ENCODE measurements at places on chromosomes 2 and 18. TPM values are rescaled to one million over a fixed set of nuclear protein-coding genes. Genes with fewer than 3 reads are reported as not detected.

GRCh38 chr2:24517247-24517646 lies 26.2 kb downstream of the NCOA1 start:
- no peak for DNase-seq
- no peak overlapping the region for H3K4me3 ChIP-seq
- H3K4me1 ChIP-seq: peaks cover 4% of the 10 kb centered on the region
- no peaks in the 10 kb centered on the region for H3K36me3 ChIP-seq
- no peaks in the 10 kb centered on the region for H3K27me3 ChIP-seq

GRCh38 chr2:16665748-16666448 lies at the start of gene CYRIA:
Gene CYRIA (minus strand): TSS chr2:16665834. CDS start chr2:16588119, 77,715 bp downstream.
- H3K27ac ChIP-seq: no peak within 1 kb of the TSS
- H3K4me1 ChIP-seq: peaks cover 4% of the 10 kb centered on the region
- peak within 1 kb of the TSS; percentile 49 for H3K4me3 ChIP-seq
- peaks cover 11% of the 10 kb centered on the region for H3K27me3 ChIP-seq
- peak; percentile 35 for DNase-seq

Gene TUBA4B
- not detected for total RNA-seq

GRCh38 chr2:234178330-234179030 lies 128.0 kb downstream of the SPP2 start:
- H3K27ac ChIP-seq: no peak overlapping the region
- H3K36me3 ChIP-seq: no peaks in the 10 kb centered on the region
- H3K27me3 ChIP-seq: no peaks in the 10 kb centered on the region
- H3K4me3 ChIP-seq: no peak overlapping the region

GRCh38 chr2:145597809-145598208 lies 1077.9 kb upstream of the ZEB2 start:
- H3K27me3 ChIP-seq: no peaks in the 10 kb centered on the region
- H3K4me3 ChIP-seq: no peak overlapping the region
- no peak for DNase-seq
- H3K4me1 ChIP-seq: no peaks in the 10 kb centered on the region
- H3K36me3 ChIP-seq: no peaks in the 10 kb centered on the region
- no peak overlapping the region for H3K27ac ChIP-seq

DNA sequence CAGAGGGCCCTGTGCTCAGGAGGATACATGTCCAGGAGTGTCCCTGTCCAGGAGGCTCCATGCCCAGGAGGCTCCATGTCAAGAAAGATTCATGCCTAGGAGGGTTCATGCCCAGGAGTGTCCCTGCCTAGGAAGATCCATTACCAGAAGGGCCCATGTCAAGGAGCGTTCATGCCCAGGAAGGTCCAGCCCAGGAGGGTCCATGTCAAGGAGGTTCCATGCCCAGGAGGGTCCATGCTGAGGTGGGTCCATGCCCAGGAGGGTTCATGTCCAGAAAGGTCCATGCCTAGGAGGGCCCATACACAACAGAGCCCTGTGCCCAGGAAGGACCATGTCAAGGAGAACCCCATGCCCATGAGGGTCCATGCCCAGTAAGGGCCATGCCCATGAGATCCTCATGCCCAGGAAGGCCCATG lies 7.0 kb downstream of the GPR35 start:
- DNase-seq: no peak
- no peak overlapping the region for H3K4me3 ChIP-seq
- no peak overlapping the region for H3K27ac ChIP-seq
- H3K36me3 ChIP-seq: no peaks in the 10 kb centered on the region
- H3K27me3 ChIP-seq: no peaks in the 10 kb centered on the region

GRCh38 chr2:46798998-46799698 lies 116.5 kb downstream of the MCFD2 start:
- no peak for DNase-seq
- no peak overlapping the region for H3K27ac ChIP-seq
- no peaks in the 10 kb centered on the region for H3K36me3 ChIP-seq
- no peaks in the 10 kb centered on the region for H3K27me3 ChIP-seq
- no peaks in the 10 kb centered on the region for H3K4me1 ChIP-seq

GRCh38 chr2:173300458-173300857 lies 54.2 kb upstream of the CDCA7 start:
- no peak overlapping the region for H3K4me3 ChIP-seq
- no peaks in the 10 kb centered on the region for H3K4me1 ChIP-seq
- DNase-seq: no peak
- no peaks in the 10 kb centered on the region for H3K36me3 ChIP-seq
- no peak overlapping the region for H3K27ac ChIP-seq

DNA sequence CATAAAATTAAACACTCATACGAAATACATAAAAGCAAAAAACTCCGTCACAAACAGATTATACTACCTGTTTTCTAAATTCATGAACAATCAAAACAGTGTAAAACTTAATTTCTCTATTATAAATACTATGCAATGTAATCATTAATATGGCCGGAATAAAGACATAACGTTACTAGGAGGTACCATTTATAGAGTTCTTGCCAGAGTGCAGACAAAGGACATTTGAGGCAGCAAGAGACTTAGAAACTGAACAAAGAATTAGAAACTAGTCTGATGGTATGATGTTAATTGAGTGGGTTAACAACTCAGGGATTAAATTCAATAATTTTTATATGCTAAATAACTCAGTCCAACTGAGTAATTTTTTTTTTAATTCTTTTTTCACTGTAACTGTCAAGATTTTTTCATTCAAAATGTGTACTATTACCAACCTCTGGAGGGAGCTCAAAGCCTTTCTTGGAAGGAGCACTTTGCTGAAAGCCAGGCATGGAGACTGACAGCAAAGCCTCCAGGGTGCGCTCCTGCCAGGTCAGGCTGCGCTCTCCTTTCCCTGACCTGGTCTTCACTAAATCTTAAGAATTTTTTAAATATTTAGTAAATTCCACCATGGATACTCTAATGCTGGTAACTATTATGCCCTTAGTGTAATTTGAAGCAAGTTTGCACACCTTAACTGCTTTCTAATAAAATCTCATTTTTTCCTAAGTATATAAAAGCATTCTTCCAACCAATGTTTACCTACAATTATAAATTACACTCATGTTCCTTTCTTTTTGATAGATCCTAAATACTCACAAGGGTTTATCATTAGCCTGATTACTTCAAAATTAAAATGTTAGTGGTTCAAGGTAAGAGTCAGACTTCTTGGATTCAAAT lies 34.1 kb downstream of the WDR35 start:
- no peak overlapping the region for H3K4me3 ChIP-seq
- H3K36me3 ChIP-seq: no peaks in the 10 kb centered on the region
- no peak overlapping the region for H3K27ac ChIP-seq
- no peaks in the 10 kb centered on the region for H3K27me3 ChIP-seq
- no peaks in the 10 kb centered on the region for H3K4me1 ChIP-seq
- peak; percentile 43 for DNase-seq

Gene CCDC148
- not detected for total RNA-seq

Gene PDE1A
- total RNA-seq: not detected

GRCh38 chr2:155913356-155913755 lies 419.2 kb downstream of the NR4A2 start:
- H3K4me3 ChIP-seq: no peak overlapping the region
- no peaks in the 10 kb centered on the region for H3K27me3 ChIP-seq
- no peak overlapping the region for H3K27ac ChIP-seq
- no peaks in the 10 kb centered on the region for H3K4me1 ChIP-seq
- no peak for DNase-seq

Gene LAMA3
- total RNA-seq: not detected

DNA sequence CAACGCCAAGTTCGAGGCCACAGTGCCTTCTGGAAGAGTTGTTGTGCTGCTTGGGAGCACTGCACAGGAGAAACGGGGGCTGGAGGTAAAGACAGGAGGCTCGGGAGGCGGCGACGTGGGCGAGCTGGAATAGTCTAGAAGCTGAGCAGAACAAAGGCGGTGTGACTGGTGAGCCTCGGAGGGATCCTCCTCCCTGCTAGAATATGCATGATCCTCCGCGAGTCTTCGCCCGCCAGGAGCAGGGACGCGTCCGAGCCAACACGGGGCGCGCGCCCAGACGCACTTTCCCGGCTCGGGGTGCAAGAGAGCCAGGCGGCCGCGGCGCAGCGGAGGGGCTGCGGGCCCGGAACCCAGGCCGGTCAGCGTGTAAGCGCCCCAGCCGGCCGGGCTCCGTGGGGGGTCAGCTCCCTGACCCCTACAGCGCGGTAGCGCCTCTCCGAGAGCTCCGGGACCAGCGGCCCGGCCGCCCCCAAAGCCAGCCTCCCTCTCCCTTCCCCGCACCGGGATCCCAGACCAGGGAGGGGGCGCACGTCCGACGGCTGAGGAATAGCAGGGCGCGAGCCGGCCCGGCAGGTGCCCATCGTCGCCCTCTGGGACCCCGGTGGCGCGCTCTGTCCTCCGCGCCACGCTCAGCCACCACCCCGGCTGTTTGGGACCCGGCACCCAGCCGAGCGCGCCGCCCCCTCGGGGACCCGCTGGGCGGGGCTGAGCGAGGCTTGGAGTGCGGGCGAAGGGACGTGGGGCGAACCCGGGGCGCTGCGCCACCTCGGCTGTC lies 62.5 kb downstream of the GNAL start:
- H3K4me1 ChIP-seq: no peaks in the 10 kb centered on the region
- H3K4me3 ChIP-seq: no peak overlapping the region
- H3K36me3 ChIP-seq: no peaks in the 10 kb centered on the region

DNA sequence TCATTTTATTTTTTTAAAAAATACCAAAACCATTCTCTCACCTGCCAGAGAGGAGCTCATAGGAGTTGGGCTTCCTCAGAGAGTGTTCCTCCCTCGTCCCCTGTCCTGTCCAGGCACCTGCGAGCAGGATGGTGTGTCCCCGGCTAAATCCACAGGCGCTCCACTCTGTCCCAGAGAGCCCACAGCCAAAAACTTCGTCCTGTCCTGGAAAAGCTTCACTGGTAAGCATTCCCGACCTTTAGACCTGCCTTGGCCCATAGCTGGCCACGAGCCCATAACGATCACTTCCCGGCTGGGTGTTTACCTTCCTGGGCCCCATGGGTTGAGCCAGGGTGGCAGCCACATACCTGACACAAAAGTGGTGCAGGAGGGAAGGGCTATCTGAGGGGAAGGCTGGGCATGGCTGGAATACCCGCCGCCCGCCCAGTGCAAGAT lies at the start of gene NGEF:
NGEF (minus strand) TSS at position 230 of the 435 bp plus-strand sequence. CDS start 38,366 bp downstream, outside the sequence.
- H3K4me1 ChIP-seq: no peaks in the 10 kb centered on the region
- no peak for DNase-seq
- H3K27me3 ChIP-seq: no peaks in the 10 kb centered on the region

Gene ERFE
- total RNA-seq: 0.28 TPM

DNA sequence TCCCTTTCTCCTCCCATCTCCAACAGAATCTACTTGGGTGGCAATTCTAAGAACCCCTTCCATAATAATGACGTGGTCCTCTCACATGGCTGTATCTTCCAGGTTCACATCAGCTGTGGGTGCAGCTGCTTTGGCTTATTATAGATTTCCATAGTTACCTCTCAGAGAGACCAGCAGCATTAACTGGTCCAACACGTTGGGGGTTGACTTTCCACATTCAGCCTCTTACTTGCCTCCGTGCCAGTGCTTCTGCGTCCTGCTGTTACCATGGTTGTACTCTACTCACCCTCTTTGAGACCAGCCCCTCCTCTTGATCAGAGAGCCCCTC lies 570.7 kb downstream of the PLCL1 start:
- no peak overlapping the region for H3K4me3 ChIP-seq
- H3K36me3 ChIP-seq: no peaks in the 10 kb centered on the region
- no peak overlapping the region for H3K27ac ChIP-seq

DNA sequence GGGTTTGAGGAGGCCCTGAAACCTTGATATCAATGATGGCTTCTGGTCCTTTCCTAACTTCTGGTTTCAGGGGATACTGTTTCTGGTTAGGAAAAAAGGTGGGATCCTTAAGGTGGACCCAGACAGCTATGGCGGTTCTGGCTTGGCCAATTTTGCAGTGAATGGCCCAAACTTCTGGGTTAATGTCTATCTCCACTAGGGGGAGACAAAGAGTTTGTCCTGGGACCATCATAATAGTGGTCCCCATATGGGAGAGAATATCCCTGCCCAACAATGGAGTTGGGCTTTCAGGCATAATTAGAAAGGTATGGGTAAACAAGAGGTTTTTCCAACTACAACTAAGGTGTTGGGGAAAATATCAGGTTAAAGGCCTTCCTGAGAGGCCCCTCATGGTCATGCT lies 273.5 kb downstream of the CALCRL start:
- H3K36me3 ChIP-seq: no peaks in the 10 kb centered on the region
- no peak overlapping the region for H3K4me3 ChIP-seq
- H3K27ac ChIP-seq: no peak overlapping the region
- DNase-seq: no peak

DNA sequence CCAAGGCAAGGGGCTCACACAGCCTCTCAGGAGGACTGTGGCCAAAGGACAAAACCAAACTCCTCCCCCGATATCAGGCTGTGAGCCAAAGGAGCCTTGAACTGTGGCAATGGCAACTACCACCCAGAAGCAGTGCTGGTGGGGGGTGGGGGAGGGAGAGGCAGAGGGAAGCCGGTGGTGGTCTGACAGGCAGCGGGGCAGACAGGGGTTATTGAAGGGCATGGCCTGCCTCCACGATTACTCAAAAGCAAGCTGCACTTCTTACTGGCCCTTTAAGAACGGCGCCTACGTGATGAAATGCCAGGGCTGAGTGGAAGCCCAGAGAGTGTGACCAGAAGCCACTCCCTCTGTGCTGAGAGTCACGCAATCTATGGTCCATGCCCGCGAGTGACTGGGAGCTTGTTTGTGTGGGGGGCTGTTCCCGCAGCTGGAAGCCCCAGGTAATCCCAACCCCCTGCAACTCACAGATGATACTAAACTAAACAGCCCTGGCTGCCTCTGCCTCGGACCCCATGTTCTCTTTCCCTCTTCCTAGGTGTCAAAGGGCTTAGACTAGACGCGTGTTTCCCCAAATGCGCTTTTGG lies 128.2 kb upstream of the CXCR4 start:
- DNase-seq: no peak
- H3K4me1 ChIP-seq: peaks cover 7% of the 10 kb centered on the region
- no peak overlapping the region for H3K27ac ChIP-seq
- no peaks in the 10 kb centered on the region for H3K36me3 ChIP-seq
- no peaks in the 10 kb centered on the region for H3K27me3 ChIP-seq

Gene DOK6
- total RNA-seq: not detected

Gene CAPN14
- 0.92 TPM for total RNA-seq

DNA sequence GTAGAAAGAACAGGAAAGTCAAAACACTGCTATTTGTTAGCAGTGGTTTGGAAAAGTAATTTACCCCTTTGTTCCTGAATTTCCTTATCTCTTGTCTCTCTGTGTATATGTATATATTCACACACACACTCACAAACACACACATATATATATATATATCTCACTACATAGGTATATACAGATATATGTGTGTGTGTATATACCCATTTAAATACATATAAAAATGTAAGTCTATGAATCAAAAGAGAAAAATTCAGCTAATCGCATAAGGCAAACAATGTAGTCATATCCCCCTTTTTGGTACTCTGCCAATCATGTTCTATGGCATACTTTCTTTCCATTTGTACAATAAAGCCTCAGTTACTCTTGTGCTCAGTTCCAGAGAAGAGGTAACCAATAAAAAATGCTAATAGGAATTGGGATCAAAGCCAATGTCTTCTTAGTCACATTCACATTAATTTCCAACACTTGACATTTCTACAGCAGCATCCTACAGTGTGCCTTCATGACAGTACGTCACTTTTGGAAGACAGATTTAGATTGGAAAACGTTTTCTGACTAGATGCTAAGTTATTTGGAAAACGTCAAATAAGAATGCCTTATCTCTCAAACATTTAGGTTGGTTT lies 94.6 kb downstream of the MC4R start:
- DNase-seq: no peak
- no peaks in the 10 kb centered on the region for H3K27me3 ChIP-seq
- H3K36me3 ChIP-seq: no peaks in the 10 kb centered on the region
- no peak overlapping the region for H3K4me3 ChIP-seq
- H3K27ac ChIP-seq: no peak overlapping the region

- H3K4me1 ChIP-seq: no peaks in the 10 kb centered on the region
- no peak for DNase-seq
- no peaks in the 10 kb centered on the region for H3K36me3 ChIP-seq
- no peak overlapping the region for H3K27ac ChIP-seq
- no peaks in the 10 kb centered on the region for H3K27me3 ChIP-seq
Measured at GRCh38 chr2:229201521-229201920, 69.6 kb downstream of the PID1 start.
